T-helper 1 cell (primary cell): ENCODE measurements at places on chromosomes 16 and 17.
A peak's percentile ranks its signal among the peaks of the same experiment; 100 is the strongest.

DNA sequence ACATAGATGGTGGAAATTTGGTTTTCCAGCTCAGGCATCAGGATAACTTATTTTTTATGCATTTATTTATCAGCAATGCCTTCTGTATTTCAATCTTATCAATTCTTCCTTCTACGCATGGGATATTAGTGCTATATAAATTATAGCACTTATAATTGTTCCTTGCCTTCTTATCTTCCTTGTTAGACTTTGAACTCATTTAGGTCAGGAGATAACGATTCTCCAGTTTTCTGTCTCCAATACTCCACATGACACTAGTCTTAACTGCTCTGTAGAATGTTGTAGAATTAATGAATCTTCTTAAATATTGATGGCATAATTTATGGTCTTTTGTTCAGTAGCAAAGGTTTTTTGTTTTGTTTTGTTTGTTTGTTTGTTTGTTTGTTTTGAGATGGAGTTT lies 10.7 kb upstream of the BCO1 start:
- DNase-seq = no peak

DNA sequence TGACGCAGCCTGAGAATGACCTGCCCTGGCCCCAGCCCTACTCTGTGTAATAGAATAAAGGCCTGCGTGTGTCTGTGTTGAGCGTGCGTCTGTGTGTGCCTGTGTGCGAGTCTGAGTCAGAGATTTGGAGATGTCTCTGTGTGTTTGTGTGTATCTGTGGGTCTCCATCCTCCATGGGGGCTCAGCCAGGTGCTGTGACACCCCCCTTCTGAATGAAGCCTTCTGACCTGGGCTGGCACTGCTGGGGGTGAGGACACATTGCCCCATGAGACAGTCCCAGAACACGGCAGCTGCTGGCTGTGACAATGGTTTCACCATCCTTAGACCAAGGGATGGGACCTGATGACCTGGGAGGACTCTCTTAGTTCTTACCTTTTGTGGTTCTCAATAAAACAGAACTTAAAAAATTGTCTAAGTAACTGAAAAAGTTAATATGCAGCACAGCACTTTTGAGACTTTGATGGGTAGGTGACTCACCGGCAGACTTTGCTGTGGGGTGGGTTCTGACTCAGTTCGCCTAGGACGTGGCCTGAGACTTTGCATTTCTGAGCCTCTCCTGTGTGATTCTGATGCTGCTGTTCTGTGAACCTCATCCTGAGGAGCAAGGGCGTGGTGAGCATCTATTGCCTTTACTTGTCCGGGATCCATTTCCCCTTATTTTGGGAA lies 5.7 kb downstream of the LAT start:
- no peak for DNase-seq

GRCh38 chr17:7579001-7579833 lies at the start of gene CD68:
Gene CD68, plus strand, starts transcription at chr17:7579638. Its CDS starts 40 bp downstream, at chr17:7579678.
- DNase-seq = no peak

DNA sequence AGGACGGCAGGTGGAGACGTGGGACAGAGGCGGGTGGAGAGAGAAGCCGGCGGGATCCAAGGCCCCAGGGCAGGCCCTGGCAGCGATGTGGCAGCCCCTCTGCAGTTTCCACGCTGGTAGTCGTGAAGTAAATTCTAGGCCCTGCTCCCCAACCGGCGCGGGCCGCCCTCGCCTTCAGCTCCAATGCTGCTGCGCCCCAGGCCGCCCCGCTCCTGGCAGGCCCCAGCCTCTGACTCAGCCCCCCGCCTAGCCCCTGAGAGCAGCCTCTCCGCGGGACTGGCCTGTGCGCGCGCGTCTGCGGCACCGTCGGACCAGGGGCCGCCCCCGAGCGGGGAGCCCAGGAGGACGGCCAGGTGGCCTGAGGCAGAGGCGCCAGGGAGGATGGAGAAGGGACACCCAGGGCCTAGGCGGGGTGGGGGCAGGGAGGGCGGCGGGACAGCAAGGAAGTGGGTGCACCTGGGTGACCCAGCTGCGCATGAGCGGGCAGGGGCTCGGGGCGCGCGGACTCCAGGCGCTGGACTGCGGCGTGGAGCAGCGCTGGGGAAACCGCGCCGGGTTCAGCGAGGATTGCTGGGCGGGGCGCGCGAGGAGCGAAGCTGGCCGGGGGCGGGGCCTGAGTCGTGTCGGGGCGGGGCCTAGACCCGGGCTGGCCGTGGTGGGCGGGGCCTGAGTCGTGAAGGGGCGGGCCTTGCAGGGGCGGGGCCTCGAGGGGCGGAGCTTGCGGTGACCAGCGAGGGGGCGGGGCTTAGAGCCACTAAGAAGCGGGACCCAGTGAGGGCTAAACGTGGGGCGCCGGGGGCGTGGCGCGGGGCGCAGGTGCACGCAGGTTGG lies 29.6 kb downstream of the ZNF778 start:
- DNase-seq = peak; percentile 97

DNA sequence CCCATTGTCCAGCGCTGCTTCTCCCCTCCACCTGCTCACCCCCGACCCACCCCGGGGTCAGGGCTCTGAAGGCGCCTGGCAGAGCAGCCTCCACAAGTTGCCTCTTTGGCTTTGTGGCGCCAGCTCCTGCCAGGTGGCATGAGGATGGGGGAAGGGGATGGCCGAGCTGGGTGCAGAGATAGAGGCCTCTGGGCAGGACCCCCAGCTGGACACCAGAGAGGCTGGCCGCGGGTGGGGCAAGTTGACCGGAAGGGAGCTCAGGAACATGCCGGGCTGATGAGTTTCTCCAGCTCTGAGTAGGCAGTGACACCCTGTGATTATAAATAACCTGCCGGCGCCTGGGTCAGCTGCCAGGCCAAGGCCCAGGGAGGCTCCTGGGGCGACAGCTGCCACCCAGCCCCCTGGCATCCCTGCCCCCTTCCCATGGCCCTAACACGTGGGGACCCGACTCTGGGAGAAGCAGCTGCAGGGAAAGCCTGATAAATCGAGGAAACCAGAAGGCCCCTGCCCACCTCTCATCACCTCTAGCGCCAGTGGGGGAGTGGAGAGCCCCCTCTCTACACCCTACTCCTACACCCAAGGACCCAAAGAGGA lies 729 bp downstream of the P2RX5 start:
- DNase-seq = no peak

DNA sequence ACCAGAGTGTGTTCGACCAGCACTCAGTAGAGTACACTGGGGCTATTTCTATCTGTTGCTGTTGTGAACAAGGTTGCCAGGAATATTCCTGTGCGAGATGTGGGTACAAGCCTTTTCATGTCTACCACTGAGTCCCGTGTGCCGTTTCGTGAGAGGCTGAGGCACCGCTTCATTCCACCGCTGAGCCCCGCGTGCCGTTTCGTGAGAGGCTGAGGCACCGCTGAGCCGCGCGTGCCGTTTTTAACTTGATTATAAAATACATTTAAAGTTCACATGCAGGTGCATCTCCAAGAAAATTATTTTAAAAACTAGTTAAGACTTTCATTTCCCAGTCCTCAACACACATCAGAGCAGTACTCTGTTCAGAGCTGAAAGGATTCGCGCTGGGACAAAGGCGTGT lies 78.7 kb upstream of the ZNF750 start:
- DNase-seq = no peak

DNA sequence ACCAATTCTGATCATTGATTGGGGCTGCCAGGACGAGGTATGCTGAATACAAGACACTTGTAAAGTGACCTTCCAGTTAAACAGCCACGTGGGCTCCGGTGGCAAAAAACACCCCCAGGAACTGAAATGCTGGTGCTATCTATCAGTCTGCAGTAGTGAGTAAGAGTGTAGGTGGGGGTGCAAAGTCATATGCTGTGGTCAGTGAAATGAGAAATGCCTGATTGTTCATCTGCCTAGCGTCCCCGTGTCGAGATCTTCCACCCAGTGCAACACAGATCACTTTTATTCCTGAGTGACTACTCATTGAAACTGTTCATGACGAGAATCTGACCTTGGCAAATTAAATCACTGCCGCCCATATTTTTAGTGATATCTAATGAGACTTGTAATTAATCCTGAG lies 806.5 kb upstream of the GOT2 start:
- DNase-seq = no peak

DNA sequence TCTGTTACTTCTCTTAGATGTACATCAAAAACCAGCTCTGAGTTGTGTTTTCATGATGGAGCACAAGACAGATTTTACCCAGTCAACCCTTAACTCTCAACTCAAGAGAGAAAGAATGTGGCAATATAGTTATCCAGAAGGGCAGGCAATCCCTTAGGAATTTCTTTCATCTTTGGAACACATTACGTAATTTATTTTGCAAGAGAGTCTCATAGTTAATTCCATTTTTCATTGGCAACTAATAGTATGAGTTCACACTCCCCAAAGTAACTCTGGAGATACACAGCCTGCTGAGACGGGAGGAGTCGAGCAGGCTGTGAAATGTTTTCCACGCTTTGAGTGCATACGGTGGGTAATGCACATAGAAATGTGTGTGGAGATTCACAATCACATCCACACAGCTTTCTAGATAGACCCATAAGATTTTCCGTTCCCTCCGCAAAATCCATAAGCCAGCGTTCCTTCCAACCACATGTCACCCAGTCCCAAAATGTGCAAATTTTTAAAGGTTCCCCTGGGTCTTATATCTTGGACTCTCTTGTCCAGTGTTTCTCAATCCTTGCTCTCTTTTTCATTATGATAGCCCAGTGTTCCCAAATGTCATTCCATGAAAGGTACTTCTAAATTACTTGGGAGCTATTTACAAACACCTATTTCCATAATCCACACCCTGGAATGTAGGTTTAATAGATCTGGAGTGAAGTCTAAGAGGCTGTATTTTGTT lies 8.4 kb upstream of the CDRT4 start:
- DNase-seq = no peak

DNA sequence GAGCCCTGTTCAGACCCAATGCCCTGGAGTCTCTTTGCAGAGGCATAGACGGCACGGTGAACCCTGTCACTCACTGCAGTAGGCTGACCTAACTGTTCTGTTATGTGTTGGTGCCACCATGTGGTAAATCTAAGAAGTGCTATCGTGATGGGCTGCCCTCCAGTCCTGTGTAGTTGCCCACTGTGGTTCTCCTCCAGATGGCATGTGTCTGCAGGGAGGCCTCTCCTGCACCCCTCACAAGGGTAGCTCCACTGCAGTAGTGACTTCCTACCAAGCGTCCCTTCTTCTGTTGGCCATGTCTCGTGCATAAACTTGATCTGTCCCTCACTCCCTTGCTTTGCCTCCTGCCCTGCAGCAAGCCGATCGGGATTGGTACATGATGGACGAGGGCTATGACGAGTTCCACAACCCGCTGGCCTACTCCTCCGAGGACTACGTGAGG lies 5.8 kb downstream of the DHX38 start:
- DNase-seq = peak; percentile 49

DNA sequence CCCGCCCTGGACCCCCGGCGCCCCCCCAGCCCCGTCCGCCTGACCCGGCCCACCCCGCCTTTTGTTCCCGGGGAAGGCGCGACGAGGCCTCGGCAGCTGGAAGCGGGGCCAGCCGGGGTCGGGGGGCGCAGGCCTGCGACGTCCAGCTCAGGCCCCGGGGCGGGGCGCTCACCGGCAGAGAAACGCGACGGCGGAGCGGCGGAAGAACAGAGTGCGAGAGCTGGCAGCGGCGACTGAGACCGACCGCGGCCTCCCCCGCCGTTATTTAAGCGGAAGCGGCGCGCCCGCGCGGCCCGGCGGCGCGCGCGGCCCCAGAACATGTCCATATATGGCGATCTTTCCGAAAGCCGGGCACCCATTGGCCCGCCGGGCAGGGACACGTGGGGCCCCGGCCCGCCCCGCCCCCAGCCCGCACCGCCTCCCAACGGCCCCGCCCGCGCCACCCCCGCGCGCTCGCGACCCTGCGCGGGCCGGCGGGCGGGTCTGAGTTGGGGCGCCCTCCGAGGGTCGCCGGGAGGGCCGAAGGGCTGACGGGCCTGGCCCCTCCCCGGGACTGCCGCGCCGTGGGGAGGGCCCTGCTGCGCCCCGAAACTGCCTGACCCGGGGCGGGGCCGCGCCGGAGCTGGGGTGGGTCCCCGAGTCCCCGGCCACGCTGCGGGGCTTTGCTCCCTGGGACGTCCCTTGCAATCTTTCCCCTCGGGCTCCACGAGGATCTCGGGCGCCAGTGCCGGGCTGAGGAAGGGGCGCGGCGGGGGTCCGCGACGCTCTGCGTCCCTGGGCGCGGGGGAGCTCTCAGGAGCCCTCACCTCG lies at the start of gene ACTG1:
TSS of gene ACTG1 (minus strand) at position 238 of the 810 bp plus-strand sequence. CDS start 445 bp downstream, outside the sequence.
- DNase-seq = peak; percentile 90
